Hepatocyte (in vitro differentiated cells): ENCODE measurements at places on chromosomes 5 and 9.

DNA sequence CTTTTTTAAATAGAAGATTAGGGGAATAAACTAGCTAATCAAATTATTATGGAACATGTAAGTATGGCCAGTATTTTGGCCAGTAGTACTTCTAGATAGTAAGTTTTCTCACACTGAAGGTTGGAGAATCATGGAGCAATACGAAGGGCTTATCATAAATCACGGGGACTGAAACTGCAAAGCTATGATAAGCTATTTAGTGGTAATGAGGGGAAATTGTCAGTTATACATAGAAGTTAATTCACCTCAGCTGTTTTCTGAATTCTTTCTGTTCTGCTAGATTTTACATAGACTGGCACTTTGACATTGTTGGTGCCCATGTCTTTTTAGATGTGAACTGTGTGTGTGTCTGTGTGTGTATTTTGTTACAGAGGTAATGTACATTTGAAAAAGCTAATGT lies 34.5 kb upstream of the FAM151B start:
- no peak for DNase-seq

GRCh38 chr9:111831371-111832108 lies 36.8 kb upstream of the SHOC1 start:
- DNase-seq, result no peak

- no peak for DNase-seq
Observed at GRCh38 chr5:159811712-159812111, 104.6 kb upstream of the ADRA1B start.

- DNase-seq, result no peak
Observed at GRCh38 chr5:37918424-37918823, 78.6 kb upstream of the GDNF start.

- DNase-seq, result no peak
Observed at GRCh38 chr5:16548115-16548514, 68.7 kb downstream of the RETREG1 start.

DNA sequence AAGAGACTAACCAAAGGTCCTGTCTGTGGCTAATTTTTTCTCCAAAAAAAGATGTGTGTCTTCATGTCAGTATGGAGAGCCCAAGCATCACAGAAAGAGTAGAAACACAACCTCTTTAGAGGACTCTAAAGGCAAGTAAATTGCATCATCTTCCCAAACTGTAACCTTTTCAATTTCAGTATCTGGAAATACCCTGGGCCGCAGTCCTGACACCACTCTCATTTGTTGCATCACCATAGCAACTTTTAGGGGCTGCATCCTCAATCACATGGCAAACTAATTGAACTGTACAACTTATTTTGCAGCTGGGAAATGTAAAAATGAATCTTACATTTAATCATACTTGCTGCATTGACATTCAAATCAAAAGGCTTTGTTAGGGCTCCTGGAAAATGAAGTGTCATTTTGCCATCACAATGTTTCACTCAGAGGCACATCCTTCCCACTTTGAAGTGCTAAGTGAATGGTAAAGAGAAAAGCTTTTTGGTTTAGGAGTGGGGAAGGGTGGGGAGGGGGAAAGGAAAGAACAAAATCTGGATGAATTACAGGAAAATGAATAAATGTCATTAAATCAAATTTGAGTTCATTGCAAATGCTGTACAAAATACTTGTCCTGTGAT lies 60.6 kb upstream of the GRIA1 start:
- no peak for DNase-seq
